ENCODE measurements at places on chromosomes 11 and 22.

- no peak for DNase-seq
Observed at GRCh38 chr11:64415286-64415685, 56.3 kb downstream of the RPS6KA4 start.

GRCh38 chr11:64262271-64263002 lies 11.1 kb downstream of the PLCB3 start:
- DNase-seq: no peak

DNA sequence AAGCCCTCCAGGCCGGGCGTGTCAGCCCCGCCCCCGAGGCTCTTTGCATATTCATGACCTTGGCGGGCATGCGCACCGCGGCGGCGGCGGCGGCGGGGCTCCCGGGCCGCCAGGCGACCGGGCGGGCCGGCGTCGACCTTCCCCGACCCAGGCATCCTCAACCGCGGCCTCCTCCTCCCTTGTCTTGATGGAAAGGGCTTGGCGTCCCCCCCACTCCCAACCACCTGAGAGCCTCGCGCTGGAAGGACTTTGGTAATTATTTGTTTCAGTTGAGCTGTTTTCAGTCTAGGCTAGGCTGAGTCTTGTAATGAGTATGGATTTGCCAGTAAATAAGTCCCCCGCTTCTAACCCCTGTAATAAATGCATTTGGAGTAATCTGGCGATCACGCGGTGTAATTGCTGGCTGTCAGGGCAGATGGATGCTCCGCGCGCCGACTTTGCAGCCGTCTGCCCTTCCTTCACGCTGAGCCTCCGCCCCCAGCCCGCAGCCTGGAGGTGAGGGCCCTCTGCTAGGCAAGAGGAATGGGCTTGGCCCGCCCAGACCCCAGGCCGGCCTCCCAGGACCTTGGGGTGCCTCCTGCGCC lies 25.2 kb downstream of the FLRT1 start:
- DNase-seq: peak; percentile 56

DNA sequence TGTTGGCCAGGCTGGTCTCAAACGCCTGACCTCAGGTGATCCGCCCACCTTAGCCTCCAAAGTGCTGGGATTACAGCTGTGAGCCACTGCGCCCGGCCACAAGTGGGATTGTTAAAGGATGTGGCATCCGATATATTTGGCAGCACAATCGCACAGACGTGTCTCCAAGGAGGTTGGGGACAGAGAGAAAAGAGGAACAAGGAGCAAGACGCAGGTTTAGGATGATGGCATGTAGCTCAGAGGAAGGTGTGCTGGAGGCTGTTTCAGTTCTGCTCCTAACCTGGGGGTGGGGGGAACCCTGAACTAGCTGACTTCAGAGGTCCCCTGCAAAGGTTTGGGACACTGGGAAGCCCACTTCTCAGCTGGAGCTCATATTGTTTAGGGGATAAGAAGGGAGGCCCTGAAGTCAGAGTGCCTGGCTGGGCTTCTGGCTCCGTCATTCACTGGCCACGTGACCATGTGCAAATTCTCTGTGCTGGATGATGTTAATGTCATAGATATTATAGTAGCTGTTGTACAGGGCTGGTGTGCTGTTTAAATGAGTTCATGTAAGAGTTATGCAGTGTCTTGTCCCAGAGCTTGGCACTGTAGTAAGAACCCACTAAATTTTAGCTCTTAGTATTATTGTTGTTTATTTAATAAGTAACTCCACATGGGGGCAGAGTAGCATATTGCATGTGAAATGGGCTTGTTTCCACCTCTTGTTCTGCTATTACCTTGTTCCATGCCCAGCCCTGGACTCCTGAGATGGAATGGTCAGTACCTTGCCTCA lies 129.7 kb downstream of the ST3GAL4 start:
- DNase-seq: no peak

DNA sequence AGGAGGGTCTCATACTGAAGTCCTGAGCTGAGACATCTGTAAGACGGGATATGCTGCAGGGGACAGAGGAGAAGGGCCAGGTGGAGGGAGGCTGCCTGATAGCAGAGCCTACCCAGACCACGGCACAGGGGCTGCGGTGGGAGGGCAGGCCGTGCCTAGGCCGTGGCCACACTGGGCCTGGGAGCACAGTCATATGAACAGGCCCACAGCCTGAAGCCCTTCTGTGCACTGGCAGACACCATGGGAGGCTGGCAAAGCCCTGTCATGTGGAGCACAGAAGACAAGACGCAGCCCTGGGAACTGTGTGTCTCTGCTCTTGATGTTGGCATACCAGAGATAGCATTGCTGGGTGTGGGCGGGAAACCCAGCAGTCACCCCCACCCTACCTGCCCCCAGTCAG lies 3.3 kb downstream of the SPATA19 start:
- DNase-seq: no peak

GRCh38 chr22:44634426-44635321 lies 67.3 kb upstream of the PRR5 start:
- DNase-seq: no peak

- no peak for DNase-seq
Observed at GRCh38 chr22:46355996-46356471, 20.5 kb downstream of the TRMU start.

- DNase-seq: peak; percentile 0
Observed at GRCh38 chr11:2517016-2517385, 72.2 kb downstream of the KCNQ1 start.

DNA sequence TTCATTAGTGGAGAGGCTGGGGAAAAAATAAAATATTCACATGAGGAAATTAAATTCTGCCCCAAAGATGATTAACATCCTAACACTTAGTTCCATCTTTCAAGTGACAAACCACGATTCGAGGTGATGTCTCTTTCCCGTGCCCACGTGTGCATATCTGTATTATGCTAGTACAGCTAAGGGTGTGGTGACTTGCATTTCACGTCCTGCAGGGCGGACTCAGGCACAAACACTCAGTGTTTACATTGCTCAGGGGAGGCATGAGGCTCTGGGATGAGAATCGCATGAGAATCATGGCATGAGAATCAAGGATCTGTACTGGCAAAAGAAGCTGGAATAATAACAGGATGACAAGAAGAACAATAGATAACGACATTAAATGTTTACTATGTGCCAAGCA lies 179.4 kb downstream of the NTM start:
- no peak for DNase-seq

DNA sequence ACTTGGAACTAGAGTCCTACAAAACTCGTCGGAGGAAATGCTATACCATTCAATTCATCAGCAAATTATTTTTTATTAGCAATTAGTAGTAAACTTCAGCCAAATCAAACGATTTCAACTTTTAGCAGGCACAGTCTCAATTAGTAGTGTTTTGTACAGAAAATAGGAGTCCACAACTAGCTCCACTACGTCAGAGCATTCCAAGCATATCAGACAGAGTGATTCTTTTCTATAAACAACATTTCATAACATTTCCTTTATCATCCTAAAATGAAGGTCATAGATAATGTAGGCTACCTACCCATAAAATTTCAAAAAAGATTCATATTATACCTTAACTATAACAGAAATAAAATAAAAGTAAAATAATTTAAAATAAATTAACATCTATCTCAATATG lies 169.9 kb downstream of the KIF18A start:
- DNase-seq: no peak

DNA sequence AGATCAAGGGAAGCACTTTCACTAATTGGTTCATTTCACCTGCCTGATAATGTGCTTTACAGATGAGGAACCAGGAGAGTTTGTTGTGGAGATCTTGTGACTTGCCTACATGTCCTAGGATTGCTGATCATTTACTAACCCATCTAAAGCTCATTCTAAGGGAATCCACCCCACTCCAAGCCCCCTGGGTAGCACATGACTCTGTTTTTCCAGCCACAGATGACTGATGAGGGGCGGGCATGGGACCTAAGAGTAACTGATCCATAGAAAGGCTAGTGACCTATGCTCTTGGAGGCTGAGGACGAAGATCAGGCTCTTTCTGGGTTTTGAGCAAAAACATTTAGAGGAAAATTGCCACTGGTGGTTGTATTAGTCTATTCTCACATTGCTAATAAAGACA lies 378.1 kb downstream of the CADM1 start:
- DNase-seq: no peak

DNA sequence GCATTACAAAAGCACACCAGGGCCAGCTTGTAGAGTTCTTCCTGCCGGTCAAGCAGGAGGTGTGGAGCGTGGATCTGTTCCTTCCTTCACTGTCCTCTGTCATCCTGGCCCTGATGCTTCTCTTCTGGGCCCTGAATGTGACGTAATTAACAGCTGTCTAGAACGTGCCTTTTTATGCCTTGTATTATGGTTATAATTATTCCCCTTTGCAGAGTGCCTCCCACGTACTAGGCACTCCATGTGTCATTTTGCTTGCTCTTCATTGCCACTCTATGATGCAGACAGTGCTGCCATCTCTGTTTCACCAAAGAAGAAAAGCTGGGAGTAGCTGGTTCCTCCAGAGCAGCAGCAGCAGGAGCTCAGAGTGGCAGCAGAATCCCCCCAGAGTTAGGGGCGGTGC lies 132.1 kb upstream of the TTC12 start:
- DNase-seq: no peak

DNA sequence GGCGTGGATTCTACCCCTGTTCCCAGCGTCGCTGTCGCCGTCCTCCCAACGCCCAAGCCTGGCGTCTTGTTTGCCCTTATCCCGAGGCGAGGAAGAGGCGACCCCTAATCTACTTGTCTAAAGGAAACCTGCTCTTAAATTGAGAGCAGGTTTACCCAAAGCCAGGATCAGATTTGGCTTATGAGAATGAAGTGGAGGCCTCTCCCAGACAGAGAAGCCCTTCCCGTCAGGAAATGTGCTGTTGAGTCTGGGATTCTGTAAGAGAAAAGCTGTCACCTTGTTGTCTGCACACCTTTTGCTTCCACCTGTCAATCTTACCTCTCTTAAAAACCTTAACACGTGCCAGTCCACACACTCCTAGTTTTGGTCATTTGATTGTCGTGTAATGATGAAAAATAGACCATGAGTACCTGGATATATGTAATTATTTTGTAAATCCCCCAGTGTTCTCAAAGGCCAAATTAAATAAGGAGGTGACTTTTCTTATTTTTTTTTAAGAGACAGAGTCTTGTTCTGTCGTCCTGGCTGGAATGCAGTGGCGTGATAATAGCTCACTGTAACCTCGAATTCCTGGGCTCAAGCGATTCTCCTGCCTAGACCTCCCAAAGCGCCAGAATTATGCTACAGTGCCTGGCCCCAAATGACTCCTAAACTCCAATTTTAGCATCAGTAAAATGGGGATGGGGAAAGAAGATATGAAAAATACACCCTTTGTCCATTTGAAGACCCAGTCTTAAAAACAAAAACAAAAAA lies 627 bp downstream of the GTF2H1 start:
- no peak for DNase-seq

GRCh38 chr11:12274558-12275197 lies 102.7 kb upstream of the PARVA start:
- no peak for DNase-seq

DNA sequence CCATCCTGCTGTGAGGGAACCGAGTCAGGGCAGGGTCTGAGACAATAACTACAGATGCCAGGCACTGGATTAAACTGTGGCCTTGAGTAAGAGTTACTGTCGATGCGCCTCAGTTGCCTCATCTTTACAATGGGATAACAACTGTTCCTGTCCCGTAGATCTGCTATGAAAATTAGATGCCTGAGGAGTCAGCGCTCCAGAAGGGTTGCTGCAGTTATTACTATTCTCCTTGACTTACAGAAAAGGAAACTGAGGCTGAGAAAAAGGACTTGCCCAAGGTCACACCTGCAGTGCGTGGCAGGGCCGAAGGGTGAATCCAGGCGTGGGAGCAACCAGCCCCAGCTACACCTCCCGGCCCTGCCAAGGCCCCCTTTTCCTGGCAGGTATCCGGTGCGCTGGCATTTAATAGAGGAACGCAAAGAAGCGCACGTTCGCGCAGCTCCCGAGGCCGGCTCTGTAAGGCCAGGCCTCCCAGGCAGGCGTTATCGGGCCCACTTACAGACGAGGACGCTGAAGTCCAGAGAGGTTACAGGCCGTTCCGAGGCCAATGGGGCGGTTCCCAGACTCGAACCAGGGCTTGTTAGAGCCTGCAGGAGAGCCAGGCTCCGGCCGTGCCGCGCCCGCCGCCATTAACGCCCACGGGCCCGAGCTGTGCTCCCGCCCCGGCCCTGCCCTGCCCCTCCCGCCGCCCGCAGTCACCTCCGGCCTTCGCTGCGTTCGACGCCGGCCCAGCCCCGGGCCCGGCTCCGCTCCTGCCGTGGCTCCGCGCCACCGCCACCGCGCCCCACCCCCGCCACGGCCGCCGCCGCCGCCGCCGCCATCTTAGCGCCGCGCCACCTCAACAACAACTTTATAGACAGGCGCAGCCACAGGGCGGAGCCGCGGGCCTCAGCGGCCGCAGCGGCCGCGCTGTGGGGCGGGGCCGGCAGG lies at the start of gene C11orf68:
C11orf68 (minus strand) TSS at position 852 of the 930 bp plus-strand sequence; CDS start at position 821, 31 bp downstream.
- DNase-seq: no peak

- DNase-seq: no peak
Observed at GRCh38 chr11:31792456-31792855, 18.7 kb downstream of the PAX6 start.

DNA sequence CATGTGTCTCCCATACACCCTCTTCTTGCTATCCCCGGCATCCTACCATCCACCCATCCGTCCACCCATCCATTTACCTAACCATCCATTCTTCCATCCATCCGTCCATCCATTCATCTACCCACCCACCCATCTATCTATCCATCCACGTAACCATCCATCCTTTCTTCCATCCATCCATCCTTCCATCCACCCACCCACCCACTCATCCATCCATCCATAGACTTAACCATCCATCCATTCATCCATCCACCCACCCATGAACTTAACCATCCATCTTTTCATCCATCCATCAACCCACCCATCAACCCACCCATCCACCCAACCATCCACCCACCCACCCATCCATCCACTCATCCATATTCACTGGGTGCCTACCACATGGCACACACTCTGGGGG lies 10.6 kb upstream of the CDC42EP2 start:
- no peak for DNase-seq

DNA sequence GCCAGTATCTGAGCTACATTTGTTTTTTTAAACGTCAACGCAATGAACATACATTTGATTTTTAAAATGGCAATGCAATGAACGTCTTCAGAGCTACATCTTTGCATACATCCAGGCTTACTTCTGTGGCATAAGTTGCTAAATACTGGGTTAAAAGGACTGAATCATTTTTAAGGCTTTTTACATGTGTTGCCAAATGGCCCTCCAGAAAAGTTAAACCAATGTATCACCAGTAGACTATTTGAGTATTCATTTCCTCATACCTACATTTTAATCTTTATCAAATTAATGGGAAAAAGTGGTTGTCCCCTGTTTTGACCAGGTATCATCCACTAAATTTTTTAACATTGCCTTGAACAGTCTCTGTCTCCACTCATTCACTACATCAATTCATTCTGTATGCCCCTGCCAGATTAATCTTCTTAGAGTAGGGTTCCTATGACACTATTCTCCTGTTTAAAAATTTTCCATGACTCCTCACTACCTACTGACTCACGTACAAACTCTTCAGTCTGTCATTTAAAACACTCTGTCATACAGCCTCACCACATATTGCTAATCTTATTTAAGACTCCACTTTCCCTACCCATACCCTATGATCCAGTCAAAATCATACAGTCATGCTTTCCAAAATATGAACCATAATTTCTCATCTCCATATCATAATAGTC lies 12.4 kb upstream of the PRRG4 start:
- no peak for DNase-seq

GRCh38 chr11:1738380-1738779 lies 12.0 kb downstream of the IFITM10 start:
- DNase-seq: no peak

- DNase-seq: no peak
Observed at GRCh38 chr22:18056161-18056666, 21.6 kb upstream of the PEX26 start.

All from activated CD4-positive, alpha-beta T cell treated with anti-CD3 and anti-CD28 coated beads, Interleukin-2, amount 50 U/mL, for 48 hours (primary cell).